ENCODE measurements at places on chromosomes 1 and 21. TPM values are rescaled to one million over a fixed set of nuclear protein-coding genes. Genes with fewer than 3 reads are reported as not detected.

Gene ANP32E
- total RNA-seq, result 154 TPM

Gene GPR161
- 0.73 TPM for total RNA-seq

Gene SPRR1A
- total RNA-seq, result not detected

Gene ARHGEF16
- not detected for total RNA-seq

Gene MAP1LC3C
- not detected for total RNA-seq

DNA sequence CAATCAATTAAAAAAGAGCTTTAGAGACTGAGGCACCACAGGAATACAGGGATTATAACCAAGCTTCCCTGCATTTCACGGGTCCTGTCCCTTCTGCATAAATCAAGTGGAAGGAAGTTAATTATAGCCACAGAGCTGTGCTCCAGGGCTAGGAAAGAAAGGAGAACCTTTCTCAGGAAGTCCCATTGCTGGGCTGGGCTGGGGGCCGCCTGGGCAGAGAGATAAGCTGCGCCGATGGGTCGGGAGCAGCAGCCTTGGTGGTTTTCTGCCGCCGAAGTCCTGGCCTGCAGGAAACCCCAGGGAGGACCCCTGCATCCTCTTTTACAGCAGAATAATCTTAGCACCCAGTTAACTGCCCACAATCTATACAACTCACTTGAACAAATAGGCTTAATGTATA, 12.6 kb upstream of the CD34 start:
- DNase-seq, result no peak

DNA sequence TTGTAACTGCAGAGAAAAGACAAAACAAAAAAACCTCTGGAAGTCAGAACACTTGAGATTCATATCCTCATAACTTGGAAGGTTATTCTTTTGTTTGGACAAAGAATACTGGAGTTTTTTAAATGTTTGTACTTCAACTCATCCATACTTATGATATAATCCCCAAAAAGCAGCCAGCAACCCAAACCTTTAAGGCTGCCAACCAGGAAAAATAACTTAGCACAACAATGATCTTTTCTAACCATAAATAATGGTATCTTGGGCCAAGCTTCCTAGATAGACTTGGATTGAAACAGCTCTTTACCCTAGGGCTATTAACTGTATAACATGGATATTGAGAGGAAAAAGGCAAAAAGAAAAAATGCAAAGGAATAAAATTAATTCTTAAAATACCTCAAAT, 335.1 kb downstream of the LTN1 start:
- no peak for DNase-seq
